ENCODE measurements at places on chromosomes 5 and 9.

GRCh38 chr5:115831163-115831768 lies 10.1 kb downstream of the ATG12 start:
- peak; percentile 31 for DNase-seq

DNA sequence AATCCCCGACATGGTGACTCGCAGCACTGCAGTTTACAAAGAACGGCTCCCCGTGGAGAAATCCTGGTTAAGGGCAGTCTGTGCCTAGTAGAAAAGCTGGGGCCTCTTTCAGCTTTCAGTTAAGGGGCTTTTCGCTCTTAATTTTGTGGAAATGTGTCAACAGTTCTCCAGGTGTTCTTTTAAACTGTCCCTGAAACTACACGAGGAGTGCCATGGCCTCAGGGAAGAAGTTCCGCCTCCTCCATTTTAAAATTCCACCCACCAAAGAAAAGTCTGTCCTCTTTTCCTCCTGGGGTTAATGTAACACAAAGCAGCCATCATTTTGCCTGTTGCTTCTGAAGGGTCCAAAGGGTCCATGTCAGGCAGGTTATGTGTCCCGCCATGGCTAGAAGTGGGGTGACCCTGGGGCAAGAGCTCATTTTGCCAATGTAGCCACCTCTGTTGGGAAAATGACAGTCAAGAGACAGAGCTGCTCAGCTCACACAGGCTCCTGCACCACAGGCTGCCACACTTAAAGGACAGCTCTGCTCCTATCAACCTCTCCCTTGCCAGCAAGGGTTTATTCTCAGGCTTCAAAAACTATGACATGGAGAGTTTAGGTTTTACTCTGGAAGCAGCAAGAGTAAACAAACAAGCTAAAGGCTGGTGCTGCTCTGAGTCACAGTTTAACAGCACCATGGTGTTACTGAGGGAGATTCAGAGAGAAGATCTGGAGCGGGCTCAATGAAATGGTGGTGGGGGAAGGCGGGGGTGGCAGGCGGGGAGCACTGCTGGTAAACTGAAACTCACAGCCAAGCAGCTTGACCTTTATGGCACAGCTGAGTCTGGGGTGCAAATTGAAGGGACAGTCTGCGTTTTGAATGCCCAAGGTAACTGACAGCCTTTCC lies 3.2 kb downstream of the WHRN start:
- DNase-seq = no peak

DNA sequence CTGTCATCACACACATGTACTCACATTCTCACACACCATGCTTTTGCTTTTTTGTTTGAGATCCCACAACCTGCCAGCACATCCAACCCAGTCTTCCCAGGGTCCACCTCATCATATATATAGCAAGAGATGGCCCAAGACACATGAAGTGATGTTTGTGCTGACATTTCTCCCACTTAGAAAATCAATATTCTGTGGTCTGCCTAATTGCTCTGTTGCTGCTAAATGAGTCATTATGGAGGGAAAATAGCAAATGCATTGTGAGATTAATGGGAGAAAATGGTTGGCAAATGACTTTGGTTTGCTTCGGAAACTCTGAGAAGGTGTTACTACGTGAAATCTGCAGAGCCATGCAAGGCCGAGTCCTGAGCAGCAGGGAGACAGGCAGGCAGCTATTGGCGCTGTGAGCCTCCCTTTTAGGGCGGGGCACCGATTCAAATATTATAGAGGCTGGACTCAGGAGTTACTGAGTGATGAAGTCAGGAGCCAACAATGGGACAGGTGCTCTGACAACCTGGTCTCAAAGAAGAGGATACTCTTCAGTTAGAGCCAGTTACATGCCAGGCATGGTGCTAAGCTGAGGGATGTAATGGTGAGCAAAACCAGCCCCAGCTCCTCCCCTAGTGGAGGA lies 62.8 kb downstream of the DAB2IP start:
- no peak for DNase-seq

- no peak for DNase-seq
Observed at GRCh38 chr9:4590430-4591122, 71.5 kb upstream of the PLPP6 start.

DNA sequence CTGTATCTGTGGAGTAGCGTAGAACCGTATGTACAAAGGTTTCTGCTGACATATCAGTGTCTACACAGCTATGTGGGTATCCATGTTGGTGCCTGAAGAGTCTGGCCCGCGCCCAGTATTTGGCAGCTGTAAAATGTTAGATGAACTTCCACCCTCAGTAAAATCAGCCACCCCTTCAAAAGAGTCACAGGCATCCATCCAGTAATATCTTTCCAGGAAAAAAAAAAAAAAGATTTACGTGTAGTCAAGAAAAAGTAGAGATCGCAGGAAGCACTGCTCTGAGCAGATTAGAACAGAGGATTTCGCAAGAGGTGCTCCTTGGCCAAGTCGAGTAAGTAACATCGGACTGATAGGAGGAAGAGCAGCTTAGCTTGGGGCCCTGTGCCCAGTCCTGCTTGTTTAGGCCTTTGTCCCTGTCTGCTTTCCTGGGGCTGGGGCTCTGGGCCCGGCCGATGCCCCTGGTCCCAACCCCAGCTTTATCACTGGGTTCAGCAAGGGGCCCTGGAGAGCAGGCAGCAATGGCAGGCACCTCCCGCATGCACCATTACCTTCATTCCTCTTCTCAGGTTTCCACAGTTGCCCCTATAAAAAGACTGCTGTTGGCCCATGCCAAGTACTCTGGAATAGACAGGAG lies 21.2 kb downstream of the DAPK1 start:
- DNase-seq = peak; percentile 88

- DNase-seq = peak; percentile 86
Observed at GRCh38 chr9:114282926-114283325, 40.0 kb upstream of the ORM1 start.

GRCh38 chr9:34576597-34577399 lies 12.7 kb downstream of the CNTFR start:
- DNase-seq = no peak

DNA sequence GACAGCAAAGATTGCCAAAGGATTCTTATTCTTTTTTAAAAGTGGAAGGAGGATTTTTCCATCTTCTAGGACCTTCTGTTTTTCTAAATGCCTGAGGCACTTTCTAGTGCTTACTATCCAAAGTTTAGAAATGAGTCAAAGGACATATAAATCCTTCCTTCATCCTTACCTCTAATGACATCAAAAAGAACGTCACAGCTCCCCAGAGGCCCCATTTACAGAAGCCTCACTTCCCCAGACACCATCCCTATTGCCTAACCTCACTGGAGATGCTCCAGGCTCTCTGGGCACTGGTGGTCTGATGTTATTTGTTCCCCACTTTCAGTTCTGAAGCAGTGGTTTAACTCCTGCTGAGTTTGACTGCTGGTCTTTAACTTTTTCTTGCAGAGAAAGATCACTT lies 504.3 kb downstream of the AGTPBP1 start:
- peak; percentile 5 for DNase-seq

- no peak for DNase-seq
Observed at GRCh38 chr5:87138091-87138805, 129.4 kb upstream of the RASA1 start.

DNA sequence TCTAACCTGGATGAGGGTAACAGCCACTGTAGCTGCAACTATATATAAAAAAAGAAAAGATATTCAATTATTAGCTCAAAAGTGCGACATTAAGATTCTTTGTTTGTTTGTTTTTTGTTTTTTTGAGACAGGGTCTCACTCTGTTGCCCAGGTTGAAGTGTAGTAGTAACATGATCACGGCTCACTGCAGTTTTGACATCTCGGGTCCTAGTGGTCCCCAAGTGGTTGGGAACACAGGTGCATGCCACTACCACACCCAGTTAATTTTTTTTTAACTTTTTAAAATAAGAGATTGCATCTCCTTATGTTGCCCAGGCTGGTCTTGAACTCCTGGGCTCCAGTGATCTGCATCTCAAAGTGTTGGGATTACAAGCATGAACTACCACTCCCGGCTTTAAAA lies 61.8 kb downstream of the MEF2C start:
- no peak for DNase-seq

- peak; percentile 57 for DNase-seq
Observed at GRCh38 chr9:12813960-12814876, 39.4 kb downstream of the LURAP1L start.

- peak; percentile 67 for DNase-seq
Observed at GRCh38 chr9:36064448-36065037, 27.8 kb downstream of the RECK start.

- no peak for DNase-seq
Observed at GRCh38 chr9:107043886-107044285, 180.9 kb downstream of the ZNF462 start.

GRCh38 chr9:110994771-110995241 lies 43.5 kb downstream of the LPAR1 start:
- peak; percentile 90 for DNase-seq

DNA sequence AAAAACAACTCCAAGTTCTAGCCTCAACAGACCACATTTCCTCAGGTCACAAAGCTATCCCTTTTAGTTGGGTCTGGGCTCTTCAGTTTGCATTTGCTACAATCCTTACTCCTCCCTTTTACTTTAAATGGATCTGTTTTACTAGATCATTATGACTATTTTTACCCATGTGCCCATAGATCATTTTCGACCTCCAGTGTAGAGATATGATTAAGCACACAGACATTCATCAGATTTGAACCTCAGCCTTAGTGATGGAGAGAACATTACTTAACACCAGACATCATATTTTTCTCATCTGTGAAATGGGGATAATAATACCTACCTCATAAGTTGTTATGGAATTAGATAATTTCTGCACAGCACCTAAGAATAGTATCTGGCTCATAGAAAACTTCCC lies 141.9 kb downstream of the NPR3 start:
- DNase-seq = no peak

GRCh38 chr5:10513501-10514442 lies 50.1 kb upstream of the ANKRD33B start:
- no peak for DNase-seq

DNA sequence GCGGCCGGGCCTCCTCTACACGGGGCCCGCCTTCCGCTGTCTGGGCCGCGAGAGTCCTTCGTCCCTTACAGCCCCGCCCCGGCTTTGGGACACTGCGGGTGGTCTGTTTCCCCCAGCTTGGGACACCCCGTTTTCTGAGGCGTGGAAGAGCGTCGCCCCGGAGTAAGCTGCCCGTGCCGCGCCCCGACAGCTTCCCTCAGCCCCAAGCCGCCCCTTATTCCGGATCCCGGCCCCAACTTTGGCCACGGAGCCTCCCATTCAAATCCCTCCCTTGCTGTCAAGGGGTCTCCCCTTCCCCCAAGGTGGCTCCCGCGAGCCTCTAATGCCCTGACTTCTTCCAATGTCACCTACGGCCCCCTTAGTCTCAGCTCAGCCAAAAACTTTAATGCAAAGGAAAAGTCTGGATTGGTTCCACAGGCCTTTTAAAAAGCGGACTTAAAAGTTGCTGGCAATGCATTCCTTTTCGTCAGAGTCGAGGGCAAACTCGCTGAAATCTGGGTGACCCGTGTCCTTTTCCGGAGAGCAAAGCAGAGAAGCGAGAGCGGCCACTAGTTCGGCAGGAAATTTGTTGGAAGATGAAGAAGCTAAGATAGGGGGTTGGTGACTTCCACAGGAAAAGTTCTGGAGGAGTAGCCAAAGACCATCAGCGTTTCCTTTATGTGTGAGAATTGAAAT lies 19.8 kb downstream of the EXOSC2 start:
- no peak for DNase-seq

DNA sequence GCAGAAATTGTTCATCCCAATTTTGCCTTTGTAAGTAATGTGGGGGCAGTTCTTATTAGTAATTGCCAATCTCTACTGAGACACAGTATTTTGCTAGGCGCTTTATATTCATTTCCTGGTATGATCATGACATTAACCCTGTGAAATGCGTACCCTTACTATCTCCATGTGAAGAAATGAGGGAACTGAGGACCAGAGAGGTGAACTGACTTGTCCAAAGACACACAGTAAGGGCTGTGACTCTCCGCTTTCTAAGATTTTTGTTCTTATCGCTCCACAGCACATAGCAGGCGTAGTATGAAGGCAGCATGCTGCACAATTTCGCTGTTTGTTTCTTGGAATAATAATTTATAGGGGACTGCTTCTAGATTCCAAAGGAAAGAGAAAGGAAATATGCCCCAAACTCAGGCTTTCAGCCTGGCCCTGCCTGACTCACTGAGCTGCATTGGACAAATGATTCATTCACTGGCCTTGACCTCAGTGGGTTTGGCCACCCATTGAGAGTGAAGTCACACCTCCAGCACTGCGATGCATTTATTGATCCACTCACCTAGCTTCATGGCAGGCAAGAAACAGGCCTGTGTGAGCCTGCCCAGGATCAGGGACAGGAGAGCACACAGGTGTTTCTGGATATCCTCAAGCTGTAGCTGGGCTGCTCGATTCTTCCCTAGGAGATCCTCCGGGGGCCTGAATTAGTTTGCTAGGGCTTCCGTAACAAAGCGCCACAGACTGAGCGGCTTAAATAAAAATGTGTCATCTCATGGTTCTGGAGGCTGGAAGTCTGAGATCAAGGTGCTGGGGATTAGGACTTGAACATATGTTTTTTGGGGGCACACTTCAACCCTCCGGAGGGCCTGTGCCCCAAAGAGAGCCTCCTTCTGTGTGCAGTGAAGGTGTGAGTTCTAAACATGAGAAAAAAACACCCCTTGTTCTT lies 7.2 kb upstream of the DUSP1 start:
- DNase-seq = no peak

DNA sequence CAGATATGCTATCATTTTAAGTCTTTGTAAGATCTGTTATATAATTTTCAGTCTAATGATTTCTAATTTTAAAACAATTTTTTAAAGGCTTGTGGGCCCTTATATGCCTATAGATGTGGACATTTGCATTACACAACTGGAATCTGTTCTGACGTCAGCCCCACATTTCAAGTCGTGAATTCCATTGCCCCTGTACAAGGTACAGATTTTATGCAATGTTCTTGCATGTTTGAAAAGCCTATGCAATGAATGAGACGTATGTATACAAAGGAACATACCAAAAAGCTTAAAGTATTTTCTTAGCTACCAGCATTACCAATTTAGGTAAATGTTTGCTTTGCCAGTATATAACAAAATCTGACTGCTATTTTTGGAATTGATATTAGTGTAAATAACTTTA lies 77.2 kb downstream of the ITGA1 start:
- no peak for DNase-seq

GRCh38 chr5:161513942-161514341 lies 32.6 kb downstream of the GABRB2 start:
- no peak for DNase-seq

Measured in MV-4-11 (cell line).